ENCODE measurements at places on chromosomes 6 and 20.
A peak's percentile ranks its signal among the peaks of the same experiment; 100 is the strongest.

GRCh38 chr20:14986026-14986655, 648.7 kb upstream of the FLRT3 start:
- ATAC-seq: no peak

DNA sequence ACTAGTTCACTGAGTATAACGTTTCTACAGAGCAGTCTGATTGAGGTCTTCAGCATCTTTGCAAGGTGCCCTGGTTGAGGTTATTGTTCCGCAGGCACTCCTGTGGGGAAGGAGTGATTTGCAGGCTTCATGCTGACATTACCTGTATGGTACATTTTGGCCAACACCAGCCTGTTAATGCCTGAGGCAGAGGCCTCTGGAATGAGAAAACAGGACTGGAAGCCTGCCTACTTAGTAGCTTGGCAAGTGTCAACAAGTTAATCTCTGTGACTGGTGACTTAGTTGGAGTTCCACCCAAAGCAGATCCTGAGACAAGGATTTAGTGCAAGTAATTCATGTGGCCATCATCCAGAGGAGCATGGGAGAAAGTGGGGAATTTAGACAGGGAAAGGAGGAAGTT, 24.6 kb downstream of the MAS1 start:
- no peak for ATAC-seq

DNA sequence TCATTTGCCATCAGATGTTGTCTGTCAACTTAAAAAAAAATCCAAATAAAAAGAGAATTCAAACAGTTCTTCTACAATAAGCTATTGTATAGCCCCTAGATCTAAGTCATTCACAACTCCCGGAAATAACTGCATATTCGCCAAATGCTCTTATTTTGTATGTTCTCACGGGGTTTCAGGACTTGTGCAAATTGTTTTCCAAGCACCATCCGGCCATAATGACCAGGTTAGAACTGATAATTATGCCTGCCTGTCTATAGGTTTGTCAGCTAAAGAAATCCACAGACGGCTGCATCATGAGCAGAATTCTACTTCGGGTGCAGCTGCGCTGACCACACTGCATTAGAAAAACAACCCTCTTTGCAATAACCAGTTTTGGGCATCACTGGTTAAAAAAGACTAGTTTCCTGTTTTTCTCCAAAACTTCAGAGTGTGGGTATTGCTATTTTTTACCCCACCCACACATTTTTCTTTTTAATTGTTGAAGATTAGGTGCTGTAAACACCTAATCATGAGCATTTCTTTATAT, 87.7 kb downstream of the HIVEP2 start:
- peak; percentile 79 for ATAC-seq

- ATAC-seq: no peak
These were observed 17.9 kb downstream of the CARMIL1 start for GRCh38 chr6:25297039-25297441.

DNA sequence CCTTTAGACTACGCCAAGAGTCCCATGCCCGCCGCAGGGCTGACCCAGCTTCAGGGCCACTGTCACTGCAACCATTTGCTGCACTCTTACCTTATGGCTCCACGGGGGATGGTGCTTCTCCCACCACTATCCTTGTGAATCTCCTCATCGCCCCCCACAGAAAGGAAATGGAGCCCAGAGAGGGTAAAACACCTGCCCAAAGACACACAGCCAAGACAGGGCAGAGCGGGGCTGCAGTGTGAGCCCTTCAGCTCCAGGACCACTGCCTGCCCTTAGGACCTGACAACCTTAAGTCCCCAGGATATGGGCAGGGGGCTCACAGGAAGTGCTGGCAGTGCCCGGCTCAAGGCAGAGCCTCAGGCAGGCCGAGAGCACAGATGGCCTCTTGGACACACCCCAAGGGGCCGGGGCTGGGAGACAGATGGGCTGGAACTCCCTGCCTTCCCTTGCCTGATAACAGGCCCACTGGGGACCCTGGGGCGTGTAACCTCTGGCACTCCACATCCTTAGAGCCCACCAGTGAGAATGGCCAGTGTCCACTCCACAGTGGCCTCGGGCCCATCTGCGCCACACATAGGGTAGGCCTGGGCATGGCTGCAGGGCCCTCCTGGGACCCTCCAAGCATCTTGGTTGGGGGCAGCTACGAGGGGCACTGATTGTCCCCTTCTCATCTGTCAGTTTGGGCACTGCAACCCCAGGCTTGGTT, 265.2 kb downstream of the TAF4 start:
- no peak for ATAC-seq

DNA sequence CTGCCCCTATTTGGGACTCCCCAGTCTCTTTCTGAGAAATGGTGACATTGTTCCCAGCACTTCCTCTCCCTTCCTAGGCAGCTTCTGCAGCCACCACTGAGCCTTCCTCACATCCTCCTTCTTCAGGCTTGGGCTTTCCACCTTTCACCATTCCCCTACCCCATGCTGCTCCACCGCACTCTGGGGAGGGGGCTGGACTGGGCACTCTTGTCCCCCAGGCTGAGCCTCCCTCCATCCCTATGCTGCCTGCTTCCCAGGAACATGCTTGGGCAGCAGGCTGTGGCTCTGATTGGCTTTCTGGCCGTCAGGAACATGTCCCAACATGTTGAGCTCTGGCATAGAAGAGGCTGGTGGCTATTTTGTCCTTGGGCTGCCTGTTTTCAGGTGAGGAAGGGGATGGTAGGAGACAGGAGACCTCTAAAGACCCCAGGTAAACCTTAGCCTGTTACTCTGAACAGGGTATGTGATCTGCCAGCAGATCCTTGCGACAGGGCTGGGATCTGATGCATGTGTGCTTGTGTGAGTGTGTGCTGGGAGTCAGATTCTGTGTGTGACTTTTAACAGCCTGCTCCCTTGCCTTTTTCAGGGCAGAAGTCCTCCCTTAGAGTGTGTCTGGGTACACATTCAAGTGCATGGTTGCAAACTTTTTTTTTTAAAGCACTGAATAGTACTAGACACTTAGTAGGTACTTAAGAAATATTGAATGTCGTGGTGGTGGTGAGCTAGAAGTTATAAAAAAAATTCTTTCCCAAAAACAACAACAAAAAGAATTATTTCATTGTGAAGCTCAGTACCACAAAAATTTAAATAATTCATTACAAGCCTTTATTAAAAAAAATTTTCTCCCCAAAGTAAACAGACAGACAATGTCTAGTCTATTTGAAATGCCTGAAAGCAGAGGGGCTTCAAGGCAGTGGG, 2.1 kb upstream of the CDKN1A start:
- no peak for ATAC-seq

DNA sequence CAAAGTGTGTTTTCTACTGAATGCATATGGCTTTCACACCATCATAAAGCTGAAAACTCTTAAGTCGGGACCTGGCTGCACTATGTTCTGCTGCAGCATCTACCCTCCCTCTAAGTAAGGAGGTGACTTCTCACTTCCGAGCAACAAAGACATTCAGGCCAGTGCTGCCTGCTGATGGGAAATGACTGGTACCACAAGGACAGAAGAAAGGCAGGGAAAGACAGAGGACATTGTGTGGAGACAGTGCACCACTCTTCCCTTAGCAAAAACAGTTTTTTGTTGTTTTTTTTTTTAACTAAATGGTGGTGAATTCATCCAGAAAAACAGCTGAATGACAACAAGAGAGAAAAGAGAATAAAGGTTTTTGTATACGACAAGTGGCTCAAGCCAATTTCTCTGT, 81.5 kb downstream of the MAP7 start:
- ATAC-seq: no peak

DNA sequence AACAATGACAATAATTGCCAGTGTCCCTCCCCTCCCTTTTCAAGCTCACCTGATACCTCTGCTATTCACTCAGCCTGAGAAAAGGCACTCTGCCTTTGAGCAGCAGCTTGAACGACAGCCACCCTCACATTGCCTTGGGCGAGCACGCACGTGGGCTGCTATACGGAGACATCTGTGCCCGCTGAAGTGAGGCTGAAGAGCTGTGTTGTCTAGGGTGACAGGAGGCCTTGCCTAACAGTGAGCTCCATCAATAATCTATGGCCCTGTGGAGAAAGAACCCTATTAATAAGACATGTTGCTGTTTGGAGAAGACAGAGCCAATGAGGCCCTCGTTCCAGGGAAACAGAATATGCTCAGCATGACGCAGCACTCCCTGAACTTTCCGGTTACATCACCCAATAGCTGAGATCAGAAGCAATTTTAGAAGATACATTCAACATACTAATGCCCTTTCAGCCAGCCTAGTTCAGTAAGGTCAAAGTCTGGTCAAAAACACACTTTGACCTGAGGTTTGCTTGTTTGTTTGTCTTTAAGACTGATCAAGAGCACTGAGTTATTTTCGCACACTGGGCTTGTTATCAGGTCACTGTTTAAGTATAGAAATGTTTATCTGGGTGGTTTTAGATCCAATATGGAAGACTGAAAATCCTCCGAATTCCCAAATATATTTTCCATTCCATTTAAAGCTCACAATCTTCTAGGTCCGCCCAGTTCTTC, 30.6 kb downstream of the RBM24 start:
- no peak for ATAC-seq

DNA sequence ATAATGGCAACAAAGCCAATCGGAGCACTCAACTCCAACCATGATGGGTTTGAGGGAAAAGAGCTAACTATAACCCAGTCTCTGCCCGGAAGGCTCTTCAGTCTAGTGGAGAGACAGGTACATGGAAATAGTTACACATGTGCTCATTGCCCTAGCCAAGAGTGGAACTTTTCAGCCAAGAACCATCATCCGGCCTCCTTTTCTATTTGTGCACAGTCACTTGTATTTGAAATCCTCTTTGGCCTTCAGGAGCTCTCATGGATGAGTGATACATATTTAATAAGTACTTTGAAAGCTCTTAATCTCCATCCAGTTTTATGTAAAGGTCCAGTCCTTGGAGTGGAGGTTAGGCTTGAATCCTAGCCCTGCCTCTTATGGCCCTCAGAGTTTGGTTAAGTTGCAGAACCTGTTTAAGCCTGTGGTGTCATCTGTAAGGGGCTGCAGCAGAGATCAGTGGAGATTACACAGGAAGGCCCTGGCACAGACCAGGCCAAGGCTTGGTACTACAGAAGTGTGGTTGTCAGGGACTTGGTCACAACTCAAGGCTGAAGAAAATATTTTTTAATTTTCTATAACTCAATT, 72.3 kb upstream of the SMLR1 start:
- ATAC-seq: peak; percentile 16

DNA sequence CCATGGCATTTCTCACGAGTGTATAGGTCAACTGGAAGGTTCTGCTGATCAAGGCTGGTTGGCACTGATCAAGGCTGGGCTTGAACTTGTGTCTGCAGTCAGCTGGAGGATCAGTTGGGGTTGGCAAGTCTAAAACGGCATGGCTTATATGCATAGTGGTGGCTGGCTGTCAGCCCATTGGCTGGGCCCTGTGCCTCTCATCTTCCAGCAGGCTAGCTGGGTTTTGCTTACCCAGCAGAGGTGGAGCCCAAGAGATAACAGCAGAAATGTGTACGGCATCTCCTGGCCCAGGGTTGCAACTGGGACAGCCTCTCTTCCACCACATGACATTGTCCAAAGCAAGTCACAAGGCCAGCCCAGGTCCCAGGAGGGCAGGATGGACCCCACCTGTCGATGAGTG, 158.2 kb downstream of the BMP7 start:
- ATAC-seq: no peak

- ATAC-seq: no peak
These were observed 44.5 kb downstream of the TMEM14B start for GRCh38 chr6:10792101-10792500.

DNA sequence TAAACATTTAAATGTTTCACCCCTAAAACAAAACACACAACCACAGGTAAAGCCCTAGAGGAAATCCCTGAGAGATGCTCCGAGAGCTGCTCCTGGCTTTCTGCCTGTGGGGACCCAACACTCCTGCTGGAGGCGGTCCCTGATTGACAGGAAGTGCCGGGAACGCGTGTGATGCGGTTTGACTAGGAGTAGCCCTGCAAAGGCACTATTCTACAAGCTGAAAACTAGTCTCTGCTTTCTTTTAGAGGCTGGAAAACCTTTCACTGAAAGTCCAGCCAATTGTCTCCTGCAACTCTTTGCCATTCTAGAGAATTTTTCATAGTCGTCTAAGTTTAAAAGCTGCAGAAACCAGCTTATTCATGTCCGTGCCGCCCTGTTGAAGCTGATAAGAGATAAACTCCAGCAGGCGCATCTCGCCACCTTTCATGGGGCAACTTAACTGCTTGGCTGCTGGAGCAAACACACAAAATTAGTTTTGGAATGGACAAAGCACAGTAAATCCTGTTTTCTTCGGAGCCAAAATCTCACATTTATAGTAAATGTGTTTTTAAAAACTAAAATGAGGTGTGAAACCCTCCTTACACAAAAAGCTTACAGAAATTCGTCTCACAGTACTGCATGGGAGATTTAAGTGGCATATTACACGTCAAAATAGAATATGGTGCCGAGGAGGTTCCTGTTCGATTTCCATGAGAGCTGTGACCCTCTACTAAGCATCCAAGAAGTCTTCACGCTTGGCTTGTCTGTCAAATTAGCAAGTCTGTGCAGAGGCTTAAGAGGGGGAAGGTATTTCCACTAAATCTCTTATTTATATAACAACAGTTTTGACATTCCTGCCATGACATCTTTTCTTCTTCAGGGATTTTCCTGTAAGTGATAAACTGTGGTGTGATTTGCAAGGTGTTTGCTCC, 46.9 kb downstream of the DACT2 start:
- ATAC-seq: no peak

GRCh38 chr6:148548749-148549140, 198.1 kb upstream of the UST start:
- ATAC-seq: no peak

GRCh38 chr6:69775941-69776340, 20.9 kb downstream of the LMBRD1 start:
- no peak for ATAC-seq

DNA sequence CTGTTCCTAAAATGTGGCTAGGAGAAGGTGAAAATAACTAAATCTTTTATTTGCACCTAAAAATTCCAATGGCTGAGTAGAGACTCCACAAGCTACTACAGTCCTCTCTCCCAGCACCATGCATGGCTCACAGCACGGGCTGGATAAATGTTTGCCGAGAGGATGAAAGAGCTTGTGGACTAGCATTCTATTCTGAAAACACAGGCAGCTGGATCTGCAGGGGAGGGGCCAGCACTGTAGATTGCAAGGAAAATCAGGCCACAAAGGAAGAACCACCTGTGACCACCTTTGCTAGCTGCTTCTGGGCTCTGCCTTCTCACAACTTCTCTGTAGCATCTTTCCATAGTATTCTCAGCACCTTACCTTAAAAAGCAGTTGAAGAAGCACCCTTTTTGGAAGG, 46.6 kb downstream of the CLIC5 start:
- no peak for ATAC-seq

GRCh38 chr20:1392693-1393506, at the start of gene FKBP1A:
FKBP1A (minus strand) TSS chr20:1393054; CDS start chr20:1392998, 56 bp downstream.
- ATAC-seq: peak; percentile 96

All from stimulated activated memory B cell treated with anti-CD40 and anti-IgM and Interleukin-4, amounts not matched to agents 10 μg/mL and 1 μg/mL and 100 μg/mL, for 72 hours (primary cell).